ENCODE measurements at places on chromosomes 2 and 18. TPM values are rescaled to one million over a fixed set of nuclear protein-coding genes. Genes with fewer than 3 reads are reported as not detected.

The ZSWIM2 gene
- total RNA-seq: under 0.01 TPM

The CYS1 gene
- total RNA-seq: 5.1 TPM

The METTL4 gene
- total RNA-seq: 12.2 TPM

The TNS1 gene
- 44.4 TPM for total RNA-seq
